Activated CD4-positive, alpha-beta T cell treated with anti-CD3 and anti-CD28 coated beads, Interleukin-2, amount 10 ng/mL, durations not matched to agents 7 days and 5 days (primary cell): ENCODE measurements at places on chromosomes 13 and 19.

GRCh38 chr19:5935473-5936291 is 21.6 kb downstream of the CAPS start:
- no peak for DNase-seq

DNA sequence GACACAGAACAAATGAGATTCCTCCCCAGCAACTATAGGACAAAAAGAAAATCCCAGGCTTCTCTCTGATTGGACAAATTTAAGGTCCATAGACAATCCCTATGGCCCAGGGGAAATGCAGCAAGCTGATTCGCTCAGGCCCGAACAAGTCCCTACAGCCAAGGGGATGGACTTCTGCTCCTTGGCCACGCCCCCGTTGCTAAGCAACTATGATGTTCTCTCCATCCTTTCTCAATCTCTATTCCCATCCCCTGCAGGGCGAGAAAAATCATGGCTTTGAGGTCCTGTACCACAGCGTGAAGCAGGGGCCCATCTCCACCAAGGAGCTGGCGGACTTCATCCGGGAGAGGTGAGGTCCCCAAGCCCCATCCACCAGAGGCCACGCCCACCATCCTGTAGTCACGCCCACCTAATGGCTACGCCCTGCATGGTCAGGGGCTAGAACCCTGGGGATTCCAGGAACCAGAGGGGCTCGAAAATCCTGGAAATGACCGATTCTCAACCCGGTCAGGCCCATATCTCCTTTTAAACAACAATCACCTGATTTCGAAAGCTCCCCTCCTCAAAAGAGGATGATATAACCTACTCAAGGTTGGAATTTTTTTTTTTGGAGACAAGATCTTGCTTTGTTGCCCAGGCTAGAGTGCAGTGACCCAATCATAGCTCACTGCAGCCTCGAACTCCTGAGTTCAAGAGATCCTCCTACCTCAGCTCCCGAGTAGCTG is 11.4 kb downstream of the FCHO1 start:
- DNase-seq: no peak

- peak; percentile 47 for DNase-seq
These were observed 2.8 kb downstream of the SWSAP1 start for GRCh38 chr19:11377237-11377636.

DNA sequence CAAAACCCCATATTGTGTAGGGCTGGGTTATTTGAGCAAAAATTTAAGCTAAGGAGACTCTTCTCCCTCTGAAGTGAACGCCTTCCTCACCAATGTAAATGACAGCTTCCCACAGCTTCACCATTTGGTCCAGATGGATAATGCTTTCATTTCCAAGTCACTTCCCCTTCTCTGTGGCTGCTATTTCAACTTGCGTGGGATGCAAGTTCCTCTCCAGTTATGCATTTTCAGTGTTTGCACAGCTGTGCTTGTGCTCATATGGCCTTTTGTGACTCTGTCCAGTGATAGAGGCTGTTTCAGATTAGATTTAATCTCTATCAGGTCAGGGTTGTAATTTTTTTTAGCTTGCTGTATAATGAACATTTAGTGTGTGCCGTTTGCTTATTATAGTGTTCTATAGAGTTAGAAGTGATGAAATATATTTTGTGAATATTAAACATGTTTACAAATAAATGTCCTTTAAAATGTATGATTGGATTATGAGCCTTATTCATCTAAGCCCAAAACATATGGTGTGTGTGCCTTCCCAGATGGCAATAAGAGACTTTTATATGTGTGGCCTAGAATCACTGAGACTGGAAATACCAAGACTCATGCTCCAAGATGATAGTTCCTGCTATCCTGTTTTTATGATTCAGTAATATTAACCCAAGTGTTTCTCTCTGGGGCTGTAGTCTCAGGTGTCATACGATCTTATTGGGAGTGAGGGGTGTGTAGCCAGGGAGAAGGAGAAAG is 86.6 kb downstream of the TNFRSF19 start:
- no peak for DNase-seq
